ENCODE measurements at places on chromosomes 12 and 14.

DNA sequence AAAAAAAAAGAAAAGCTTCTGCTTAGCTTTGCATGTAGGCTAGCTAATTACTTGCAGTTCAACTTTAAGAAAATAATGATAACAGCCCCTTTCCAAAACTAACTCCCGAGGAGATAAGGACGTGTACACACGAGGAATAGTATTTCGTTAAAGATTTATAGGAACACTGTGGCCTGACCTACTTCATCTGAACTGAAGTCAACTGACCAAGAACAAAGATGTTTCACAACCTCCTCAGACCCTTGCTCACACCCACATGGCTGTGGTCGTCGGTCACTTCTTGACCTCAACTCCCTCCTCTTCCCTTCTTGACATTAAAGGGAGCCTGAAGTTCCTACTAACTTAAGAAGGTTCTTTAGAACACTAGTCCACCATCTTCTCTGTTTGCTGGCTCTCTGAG, 25.3 kb upstream of the FAM181A start:
- DNase-seq: no peak

- no peak for DNase-seq
Measured at GRCh38 chr14:82153689-82154088, 620.0 kb upstream of the SEL1L start.

GRCh38 chr12:124514145-124514995, 53.0 kb downstream of the NCOR2 start:
- no peak for DNase-seq

- no peak for DNase-seq
Measured at GRCh38 chr14:95425369-95426115, 90.9 kb downstream of the SYNE3 start.

DNA sequence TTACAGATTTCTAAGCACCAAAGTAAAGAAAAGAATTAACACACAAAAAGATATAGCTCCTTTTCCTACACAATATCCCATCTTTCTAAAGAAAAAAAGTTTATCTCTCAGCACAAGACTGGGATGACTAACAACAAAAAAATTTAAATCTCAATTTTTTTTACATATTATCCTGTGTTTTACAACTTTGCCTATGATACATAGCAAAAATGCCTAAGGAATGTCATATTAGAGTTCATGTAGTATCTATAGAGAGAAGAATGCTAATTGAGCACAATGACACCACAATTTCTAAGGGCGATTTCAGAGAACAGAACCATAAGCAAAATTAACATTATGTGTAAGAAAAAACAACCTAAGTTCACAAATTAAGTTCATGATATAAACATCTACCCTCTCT, 16.3 kb downstream of the C2CD5 start:
- DNase-seq: peak; percentile 66

DNA sequence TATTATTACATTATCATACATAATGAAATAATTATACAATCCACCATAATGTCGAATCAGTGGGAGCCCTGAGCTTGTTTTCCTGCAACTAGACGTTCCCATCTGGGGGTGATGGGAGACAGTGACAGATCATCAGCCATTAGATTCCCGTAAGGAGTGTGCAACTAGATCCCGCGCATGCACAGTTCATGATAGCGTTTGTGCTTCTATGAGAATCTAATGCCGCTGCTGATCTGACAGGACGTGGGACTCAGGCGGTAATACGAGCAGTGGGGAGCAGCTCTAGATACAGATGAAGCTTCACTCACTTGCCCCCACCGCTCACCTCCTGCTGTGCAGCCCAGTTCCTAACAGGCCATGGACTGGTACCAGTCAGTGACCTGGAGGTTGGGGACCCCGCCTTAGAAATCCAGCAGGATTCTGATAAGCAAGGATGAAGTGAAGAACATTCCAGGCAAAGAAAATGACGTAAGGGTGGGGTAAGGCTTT, 204.6 kb downstream of the ETV6 start:
- no peak for DNase-seq

- no peak for DNase-seq
Measured at GRCh38 chr14:47978871-47979270, 303.5 kb upstream of the MDGA2 start.

DNA sequence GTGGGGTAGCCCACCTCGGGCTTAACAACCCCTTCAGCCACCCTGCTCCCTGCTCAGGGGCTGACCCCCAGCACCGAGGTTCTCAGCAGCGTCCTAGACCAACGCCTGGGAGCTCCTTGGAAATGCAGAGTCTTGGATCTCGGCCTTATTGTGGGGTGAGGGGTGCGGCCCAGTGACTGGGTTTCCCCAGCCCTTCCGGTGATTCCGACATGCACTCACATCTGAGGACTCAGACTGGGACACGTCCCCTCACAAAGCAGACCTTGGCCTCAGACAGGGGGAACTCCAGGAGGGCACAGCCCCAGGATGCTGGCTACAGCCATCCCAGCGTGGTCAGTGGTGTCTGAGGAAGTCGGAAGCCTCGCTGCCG, 117.7 kb downstream of the RFLNA start:
- no peak for DNase-seq

DNA sequence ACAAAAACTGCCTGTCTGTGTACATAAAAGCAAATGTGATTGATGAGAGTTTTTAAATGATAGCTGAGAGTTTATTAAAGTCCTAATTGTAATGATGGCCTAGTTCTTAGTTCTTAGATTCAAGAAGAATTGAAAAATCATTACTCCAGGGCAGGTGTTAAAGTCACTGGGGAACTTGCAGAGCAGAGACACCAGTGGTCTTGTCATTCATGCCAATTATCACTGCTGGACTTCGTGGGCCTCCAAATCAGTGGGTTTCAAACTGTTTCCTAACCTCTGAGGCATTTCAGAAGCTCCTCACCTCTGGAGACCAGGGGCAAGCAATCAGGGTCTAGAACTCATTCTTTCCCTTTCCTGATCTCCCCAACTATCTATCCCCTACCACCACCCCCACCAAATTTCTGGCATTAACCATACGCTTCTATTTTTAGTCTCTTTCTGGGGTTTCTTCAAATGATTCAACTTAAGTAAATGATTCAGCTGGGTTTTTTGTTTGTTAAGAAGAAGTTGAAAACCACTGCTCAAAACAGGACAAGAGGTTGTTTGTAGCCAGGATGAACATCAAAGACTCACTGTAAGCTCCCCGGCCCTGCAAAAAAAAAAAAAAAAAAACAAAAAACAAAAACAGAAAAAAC, 80.1 kb downstream of the CEP83 start:
- peak; percentile 16 for DNase-seq

DNA sequence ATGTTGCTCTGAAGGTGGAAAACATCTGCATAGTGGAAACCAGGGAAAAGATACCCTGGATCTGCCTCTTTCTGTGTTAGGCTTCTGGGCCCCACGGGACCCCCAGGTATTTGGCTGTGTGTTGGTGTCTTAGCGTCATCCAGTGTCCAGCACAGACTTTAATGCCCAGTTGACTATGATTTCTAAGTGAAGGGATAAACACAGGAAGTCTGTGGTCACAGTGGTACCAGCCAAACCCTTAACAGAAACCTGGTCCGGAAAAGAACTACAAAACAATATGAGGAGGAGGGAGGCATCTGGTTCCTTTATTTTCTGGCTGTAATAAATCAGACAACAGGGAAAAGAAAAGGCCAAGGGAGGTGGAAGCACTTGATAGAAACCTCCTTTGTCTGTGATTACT, 56.4 kb downstream of the CMKLR1 start:
- no peak for DNase-seq
